Neural crest cell (in vitro differentiated cells): ENCODE measurements at places on chromosomes 6 and 20. TPM values are rescaled to one million over a fixed set of nuclear protein-coding genes. Genes with fewer than 3 reads are reported as not detected.

RAET1G gene
- not detected in 2 replicates for total RNA-seq

LGSN gene
- not detected in 2 replicates for total RNA-seq

ZNF831 gene
- total RNA-seq, result not detected in 2 replicates

SPTLC3 gene
- total RNA-seq, result 0.09 and 0.33 TPM in 2 replicates

APCDD1L gene
- not detected in 2 replicates for total RNA-seq

GSTA2 gene
- total RNA-seq, result not detected in 2 replicates

LCA5 gene
- total RNA-seq, result 4.6 and 4.7 TPM in 2 replicates

FILIP1 gene
- 0.79 and 0.89 TPM in 2 replicates for total RNA-seq

OOEP gene
- total RNA-seq, result not detected in 2 replicates
